Common myeloid progenitor, CD34-positive (primary cell): ENCODE measurements at places on chromosomes 7 and 10.

DNA sequence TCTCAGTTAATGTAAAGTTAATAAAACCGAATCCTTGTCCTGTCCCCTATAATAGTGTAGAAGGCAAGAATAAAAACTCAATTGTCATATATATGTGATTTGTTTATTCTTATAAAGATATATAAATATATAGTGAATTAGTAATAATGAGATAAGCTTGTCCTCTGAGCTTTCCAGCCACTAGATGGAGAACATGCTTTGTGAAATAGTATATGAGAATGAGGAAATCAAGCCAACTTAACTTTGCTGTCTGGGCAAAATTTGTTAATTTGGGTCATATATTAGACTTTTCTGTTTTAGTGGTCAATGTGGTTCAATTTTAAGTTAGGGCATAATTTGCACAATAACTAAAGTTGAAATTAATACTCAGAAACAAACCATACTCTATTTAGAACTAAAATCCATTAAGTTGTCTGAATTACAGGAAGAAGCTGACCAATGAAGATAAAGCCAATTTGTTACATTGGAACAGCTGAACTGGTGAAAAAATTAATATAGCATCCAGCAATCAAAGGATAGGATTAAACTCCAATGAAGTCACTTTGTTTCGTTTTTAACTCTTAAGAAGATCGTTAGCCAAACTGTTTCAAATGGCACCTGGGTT lies 595.0 kb downstream of the ARL4A start:
- DNase-seq, result peak; percentile 20

GRCh38 chr7:57638666-57639065 lies 188.7 kb downstream of the ZNF716 start:
- DNase-seq, result no peak

- no peak for DNase-seq
Observed at GRCh38 chr7:113548561-113548960, 370.2 kb downstream of the PPP1R3A start.

GRCh38 chr7:128954150-128954549 lies 16.4 kb downstream of the IRF5 start:
- DNase-seq, result no peak

- DNase-seq, result no peak
Observed at GRCh38 chr10:120575411-120575810, 118.4 kb downstream of the PLPP4 start.

- DNase-seq, result no peak
Observed at GRCh38 chr7:75718390-75719031, 20.2 kb downstream of the HIP1 start.

DNA sequence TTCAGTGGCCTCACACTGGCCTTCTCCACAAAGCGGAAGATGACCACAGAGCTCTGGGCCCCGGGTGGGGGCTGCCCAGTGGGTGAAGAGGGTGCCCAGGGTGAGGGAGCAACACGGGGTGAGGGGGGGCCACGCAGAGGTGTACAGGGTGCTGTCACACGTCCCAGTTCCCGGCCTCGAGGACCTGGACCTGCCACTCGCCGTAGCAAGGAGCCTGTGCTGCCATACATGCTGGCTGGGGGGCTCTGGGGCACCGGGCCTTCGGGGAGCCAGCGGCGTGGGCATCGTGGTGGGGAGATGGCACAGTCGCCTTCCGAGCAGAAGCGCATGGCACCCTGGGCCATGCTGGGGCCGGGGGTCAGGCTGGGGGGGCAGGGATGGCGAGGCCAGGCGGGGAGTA lies 1.9 kb downstream of the PSD start:
- DNase-seq, result no peak

DNA sequence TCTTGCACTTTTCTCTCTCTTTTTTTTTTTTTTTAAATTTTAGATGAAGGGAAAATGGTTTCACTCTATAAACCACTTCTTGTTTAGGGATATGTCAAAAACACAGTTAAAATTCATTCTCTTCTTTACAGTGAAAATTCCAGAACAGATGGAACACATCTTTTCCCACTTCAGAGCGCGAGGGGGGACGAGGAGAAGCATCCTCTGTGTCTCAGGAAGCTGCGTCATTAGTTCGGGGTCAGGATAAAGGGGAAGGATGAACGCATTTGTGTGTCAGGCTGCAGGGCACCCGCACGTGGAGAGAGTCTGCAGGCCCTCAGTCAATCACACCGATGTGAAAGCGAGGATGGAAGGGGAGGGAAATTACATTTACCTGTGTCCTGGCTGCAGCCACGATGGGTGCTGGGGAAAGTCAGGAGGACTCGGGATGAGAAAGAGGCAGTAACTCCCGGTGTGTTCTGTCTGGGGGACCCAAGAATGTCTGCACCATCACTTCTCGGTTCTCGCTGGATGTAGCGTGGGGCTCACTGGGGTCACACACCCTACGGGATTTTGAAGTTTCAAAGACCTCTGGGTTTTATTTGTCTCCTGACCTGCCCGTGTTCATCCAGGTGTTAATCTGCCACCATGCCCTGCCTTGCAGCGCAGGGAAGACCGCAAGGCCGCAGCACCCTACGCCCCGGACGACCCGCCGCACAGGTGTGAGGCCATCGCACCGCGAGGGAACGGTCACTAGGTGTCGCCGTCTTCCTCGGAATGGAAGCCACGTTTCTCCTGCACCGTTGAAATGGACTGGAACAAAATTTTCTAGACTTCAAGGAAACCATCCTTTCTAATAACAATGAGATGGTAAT lies 66.7 kb upstream of the PITRM1 start:
- peak; percentile 72 for DNase-seq

- peak; percentile 56 for DNase-seq
Observed at GRCh38 chr10:78205457-78206016, 171.9 kb downstream of the RPS24 start.

GRCh38 chr10:100830728-100831111 lies 82.0 kb upstream of the SLF2 start:
- no peak for DNase-seq

DNA sequence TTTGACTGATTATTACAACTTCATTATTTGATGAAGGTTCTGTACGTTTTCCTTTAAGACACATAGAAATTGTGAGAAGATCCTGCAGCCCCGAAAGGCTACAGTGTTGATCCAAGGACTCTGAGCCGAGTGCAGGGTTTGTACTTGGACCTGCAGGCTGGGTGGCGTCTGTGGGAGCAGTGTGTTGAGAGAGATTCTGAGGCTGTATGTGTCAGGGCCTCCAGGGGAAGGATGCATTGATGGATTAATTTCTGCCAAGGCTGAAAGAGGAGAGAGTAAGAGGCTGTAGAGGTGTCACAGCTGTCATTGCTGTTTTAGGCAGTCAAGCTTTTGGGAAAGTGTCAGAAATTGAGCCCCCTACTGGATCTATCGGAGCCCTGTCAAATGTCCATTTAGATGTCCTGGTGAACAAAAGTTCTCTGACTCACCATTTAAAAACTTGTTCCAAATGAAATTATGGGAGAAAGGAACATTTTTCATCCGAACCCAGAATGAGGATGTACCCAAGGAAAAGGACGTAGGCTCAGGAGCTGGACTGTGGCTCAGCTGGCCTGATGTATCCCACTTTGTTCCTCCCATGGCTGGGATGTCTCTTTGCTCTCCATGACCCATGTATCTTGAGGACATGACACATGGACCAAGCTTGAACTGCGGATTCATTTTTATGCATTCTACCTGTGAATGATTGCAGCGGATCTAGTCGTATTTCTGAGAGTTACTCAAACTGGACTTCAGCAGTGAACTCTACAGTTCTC lies 102.2 kb downstream of the TCF7L2 start:
- peak; percentile 18 for DNase-seq

- no peak for DNase-seq
Observed at GRCh38 chr7:84953234-84953633, 233.6 kb downstream of the SEMA3D start.

GRCh38 chr7:66039094-66039670 lies 36.4 kb upstream of the ASL start:
- no peak for DNase-seq

DNA sequence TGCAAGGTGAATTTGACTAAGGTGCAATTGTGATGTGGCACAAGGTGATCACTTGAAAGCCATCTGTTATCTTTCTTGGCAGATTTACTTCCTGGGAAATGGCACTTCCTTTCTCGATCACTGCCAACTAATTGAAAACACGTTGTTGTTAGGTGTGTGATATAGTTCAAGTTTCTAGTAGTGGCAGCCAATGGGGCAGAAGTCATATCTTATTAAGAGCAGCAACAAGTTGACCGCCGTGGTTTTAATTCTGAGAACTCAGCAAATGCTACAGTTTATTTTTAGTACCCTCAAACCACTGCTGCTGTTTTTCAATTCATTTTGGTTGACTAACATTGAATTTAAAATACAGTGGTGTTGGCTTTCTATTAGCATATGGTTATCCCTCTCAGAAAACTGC lies 1.6 kb downstream of the CHN2 start:
- DNase-seq, result no peak

DNA sequence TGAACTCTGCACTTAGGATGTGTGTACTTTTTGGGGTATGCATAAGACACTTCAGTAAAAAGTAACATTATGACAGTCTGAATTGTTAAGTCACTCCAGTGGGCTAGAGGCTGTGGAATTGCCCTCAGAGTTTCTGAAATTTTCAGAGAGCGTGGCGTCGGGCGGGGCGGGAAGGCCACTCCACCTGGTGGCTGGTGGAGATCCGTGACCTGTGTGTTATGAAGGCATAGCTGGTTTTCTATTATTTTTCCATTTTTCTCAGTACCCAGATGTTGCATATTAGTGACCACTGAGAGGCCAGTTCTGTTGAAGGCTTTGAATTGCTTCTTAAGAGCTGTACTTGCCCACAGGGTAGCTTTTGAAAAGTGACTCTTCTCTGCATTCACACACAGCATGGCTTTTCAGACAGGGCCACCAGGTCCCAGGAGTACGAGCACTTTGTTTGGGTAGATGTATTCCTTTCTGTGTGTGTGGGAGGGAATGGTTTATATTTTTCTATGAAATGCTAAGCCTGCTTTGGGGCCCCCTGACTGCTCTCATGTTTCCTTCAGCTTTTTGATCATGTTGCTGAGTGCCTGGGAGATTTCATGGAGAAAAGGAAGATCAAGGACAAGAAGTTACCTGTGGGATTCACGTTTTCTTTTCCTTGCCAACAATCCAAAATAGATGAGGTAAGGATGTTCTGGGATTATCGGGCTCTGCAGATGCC lies 52.3 kb downstream of the TACR2 start:
- no peak for DNase-seq

DNA sequence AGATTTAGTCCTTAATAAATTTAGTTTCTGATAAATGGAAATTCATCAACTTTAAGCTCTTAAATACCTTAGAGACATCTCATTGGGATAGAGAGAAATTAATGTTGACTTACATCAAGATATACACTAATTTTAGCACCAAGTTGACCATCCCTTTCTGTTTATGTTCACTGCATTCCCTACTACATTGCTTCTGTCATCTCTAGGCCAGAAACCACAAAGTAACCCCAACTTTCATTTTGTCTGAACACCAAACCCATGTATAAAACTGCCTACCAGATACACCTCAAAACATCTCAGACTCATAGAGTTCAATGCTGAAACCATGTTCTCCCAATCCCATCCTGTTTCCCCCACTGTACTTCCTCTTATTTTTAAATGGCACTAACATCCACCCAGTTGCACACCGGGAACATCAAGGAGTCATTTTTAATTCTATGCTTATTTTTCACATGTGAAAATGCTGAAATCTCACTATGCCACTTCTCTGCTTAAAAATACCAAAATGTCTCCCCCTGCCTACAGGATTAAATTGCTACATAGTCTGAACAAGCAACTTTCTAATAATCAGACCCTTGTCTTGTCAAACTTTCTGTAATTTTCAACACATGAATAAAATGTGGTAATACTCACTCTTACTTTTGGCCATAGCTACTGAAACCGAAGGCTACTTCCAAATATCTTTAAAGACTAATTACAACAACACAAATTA lies 201.6 kb downstream of the SEMA3D start:
- DNase-seq, result no peak

GRCh38 chr7:106793015-106793975 lies 71.8 kb upstream of the PIK3CG start:
- peak; percentile 69 for DNase-seq

GRCh38 chr7:29810297-29810696 lies 4.0 kb downstream of the WIPF3 start:
- no peak for DNase-seq

GRCh38 chr10:23968301-23968700 lies 240.6 kb upstream of the KIAA1217 start:
- DNase-seq, result peak; percentile 36

- DNase-seq, result peak; percentile 73
Observed at GRCh38 chr10:71569775-71570588, 149.6 kb downstream of the C10orf105 start.

DNA sequence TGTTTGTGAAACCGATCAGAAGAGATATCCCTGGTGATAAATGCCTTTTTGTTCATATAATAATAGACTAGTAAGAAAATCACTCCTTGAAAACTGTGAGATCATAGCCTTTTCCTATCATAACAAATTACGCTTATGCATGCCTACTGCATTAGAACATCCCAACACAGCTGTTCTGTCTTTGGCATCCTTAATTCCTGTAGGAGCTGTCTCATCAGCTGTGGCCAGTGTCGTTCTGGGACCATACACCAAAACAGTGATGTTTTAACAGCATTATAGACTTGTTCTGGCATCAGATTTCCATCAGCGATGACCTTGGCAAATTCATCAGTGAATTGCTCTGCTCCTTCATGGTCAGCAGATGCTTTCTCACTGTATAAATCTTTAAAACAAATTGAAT lies 423.6 kb upstream of the LRGUK start:
- no peak for DNase-seq

DNA sequence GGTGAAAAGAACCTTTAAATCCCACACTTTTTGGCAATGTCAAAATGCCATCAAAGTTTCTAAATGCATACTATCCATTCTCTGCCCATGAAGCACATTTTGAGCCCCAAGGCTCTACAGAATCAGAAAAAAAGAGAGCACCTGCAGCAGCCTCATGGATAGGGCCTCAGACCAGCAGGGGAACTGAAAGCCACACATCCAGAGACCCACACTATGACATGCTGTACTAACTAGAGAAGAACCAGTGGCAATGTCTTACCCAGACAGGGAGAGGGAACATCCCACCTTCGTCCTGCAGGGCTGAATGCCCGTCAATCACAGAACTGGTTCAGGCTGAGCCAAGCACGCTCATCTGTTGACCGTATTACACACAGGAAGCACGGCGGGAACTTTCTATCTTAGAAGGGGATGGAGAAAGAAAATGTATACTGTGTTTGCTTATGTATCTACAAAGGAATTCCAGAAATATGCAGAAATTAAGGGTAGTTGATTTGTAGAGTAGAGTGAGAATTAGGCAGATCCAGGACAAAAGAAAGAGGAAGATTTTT lies 237.2 kb downstream of the GLI3 start:
- no peak for DNase-seq

GRCh38 chr7:4073052-4073451 lies 609.0 kb upstream of the FOXK1 start:
- no peak for DNase-seq

GRCh38 chr7:51310131-51310583 lies 6.5 kb downstream of the COBL start:
- no peak for DNase-seq
